HepG2 (cell line): ENCODE measurements at places on chromosomes 2 and 18.
A peak's percentile ranks its signal among the peaks of the same experiment; 100 is the strongest.

GRCh38 chr2:215651412-215651811, 215.5 kb upstream of the FN1 start:
- no peak for DNase-seq

DNA sequence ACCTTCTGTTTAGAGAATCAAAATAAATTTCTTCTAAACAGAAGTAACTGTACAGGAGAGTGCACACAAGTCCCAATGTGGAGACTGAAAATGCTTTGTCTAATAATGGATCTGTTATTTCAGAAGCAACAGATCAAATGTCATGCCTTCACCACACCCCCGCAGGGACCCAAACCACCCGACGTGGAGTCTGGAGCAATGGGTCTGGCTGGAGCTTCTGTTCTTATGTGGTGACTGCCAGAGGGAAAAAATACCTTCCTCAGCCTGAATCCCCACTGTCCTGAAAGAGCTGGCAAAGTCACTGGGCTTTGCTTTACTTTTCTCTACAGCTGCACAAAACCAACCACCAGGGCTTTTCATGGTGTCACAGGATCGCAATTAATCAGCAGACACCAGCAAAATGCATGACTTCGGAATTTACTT, 119.0 kb upstream of the ZFP36L2 start:
- no peak for DNase-seq

- DNase-seq: no peak
These were observed 80.6 kb downstream of the MTCL1 start for GRCh38 chr18:8785855-8786482.

- no peak for DNase-seq
These were observed 101.9 kb downstream of the COL3A1 start for GRCh38 chr2:189076120-189076519.

- no peak for DNase-seq
These were observed 23.6 kb downstream of the QPCT start for GRCh38 chr2:37367984-37368383.

DNA sequence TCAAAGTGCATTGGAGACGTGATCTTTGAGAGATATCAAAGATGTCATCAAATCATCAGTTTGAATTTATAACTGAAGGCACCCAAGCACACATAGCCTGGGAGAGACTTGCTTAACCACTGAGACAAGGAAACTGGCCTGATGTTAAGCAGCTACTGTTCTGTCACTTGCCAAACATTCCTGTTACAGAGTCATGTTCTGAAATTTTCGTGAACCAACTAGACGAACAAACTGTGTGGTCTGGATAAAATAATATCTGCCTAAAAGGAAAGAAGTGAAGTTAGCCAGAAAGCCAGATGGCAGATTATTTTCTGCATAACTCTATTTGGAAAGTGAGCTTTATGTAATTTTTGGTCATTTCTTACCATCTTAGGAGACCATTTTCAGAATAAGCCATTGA, 51.4 kb downstream of the SPATS2L start:
- no peak for DNase-seq

DNA sequence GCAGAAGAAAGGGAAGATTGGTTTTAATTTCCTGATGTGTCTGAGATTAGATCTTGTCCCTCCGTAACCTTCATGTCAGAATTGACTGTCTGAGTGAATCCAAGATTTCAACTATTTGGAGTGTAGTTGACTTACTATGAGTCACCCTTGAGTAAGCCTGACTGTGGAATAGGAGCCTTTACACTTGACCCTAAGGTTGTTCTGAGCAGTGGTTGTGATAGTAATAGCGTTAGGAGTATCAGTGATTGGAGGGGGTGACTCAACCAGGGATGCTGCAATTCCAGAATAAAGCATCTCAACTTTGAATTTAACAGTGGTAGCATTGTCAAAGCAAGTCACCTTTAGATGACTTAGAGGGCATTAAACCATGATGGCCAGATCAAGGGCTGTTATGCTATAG, 979.5 kb upstream of the FAM98A start:
- no peak for DNase-seq

DNA sequence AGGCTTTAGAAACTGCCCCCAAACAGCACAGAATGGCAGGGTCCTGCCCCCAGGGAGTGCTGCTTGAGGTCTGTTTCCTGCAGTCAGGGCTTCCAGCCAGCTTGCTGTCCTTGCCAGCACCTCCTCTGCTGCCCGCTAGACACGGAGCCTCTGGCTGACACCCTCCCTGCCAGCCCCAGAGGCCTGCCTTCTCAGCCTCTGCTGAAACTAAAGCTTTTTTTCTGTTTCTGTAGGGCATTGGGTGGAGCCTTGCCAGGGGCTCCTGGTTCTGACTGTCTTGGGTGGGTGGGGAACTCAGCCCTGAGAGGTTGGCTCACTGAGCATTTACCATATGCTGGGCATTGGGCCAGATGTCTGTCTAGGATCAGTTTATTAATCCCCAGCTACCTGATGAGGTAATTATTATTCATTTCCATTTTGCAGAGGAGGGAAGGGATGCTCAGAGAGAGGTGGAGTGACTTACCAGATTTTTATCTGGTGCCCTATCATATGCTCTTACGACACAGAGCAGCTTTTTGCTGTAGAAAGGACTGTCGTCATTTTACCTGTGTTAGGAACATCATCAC, 35.4 kb downstream of the INPP4A start:
- no peak for DNase-seq

GRCh38 chr2:105567996-105568494, 169.2 kb upstream of the FHL2 start:
- DNase-seq: no peak

- DNase-seq: peak; percentile 33
These were observed 278.3 kb downstream of the MYCN start for GRCh38 chr2:16218625-16219024.

- DNase-seq: no peak
These were observed 178.7 kb upstream of the FAM98A start for GRCh38 chr2:33777786-33778185.

- DNase-seq: peak; percentile 35
These were observed 62.9 kb downstream of the AFTPH start for GRCh38 chr2:64586883-64587481.

DNA sequence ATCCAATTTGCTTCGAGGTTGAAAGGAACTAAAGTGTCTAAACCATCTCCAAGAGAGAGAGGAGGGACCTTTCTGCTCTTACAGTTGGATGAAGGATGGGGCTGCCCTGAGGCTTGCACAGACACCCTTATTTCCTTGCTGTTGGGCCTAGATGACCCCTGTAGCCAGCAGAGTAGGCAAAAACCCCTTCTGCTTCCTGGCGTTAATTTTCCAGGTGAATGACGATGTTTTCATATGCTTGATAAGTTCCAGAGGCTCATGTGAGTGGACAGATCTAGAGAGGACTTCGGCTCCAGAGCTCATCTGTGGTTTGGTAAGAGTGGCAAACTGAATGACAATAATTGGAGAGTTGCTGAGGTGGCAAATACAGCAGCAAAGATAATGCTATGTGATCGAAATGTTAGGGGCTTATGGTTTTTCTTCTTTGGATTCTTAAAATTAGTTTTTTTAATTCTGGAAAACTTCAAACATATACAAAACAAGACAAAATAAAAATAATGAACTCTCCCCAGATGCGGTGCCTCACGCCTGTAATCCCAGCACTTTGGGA, 98.6 kb upstream of the MAP4K3 start:
- DNase-seq: no peak

GRCh38 chr2:238389988-238390589, 36.6 kb upstream of the ASB1 start:
- DNase-seq: no peak

DNA sequence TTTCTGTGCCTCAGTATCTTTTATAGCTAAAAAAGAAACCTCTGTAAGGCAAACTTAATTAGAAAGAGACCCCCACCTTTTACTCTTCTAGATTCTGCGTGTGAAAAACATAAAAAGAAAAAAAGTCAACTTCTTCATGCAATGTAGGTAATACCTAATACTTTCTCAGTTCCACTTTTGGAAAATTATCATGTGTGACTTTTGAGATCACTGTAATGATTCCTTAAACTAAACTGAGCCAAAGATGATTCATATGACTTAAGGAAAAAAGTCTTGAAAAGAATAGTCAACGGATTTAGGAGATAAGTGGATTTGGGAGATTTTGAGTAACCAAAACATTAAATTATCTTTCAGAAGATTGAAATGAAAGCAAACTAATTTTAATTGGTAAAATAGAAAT, 48.9 kb downstream of the PLEKHA3 start:
- no peak for DNase-seq

- peak; percentile 7 for DNase-seq
These were observed 166.2 kb downstream of the ATAD2B start for GRCh38 chr2:23760736-23761135.

DNA sequence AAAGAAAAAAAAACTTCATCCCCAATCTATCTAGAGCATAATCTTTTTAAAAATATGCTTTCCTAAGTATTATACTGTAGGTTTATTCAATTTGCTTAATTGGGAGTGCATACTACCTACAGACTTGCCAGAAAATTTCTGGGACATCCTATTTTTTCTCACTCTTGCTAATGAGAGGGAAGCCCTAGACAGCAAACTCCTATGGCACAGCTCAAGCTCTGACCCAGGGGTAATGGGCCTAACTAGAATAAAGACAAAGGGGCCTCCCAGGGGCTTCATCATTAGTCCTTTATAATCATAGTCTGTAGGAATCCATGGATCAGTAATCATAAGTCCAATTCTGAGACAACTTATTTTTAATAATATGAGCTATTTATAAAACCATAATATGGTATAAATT, 142.6 kb upstream of the ITGA4 start:
- no peak for DNase-seq

GRCh38 chr2:239822146-239822831, 202.9 kb downstream of the NDUFA10 start:
- no peak for DNase-seq

- DNase-seq: no peak
These were observed 5.4 kb upstream of the TOGARAM2 start for GRCh38 chr2:28975671-28976070.

DNA sequence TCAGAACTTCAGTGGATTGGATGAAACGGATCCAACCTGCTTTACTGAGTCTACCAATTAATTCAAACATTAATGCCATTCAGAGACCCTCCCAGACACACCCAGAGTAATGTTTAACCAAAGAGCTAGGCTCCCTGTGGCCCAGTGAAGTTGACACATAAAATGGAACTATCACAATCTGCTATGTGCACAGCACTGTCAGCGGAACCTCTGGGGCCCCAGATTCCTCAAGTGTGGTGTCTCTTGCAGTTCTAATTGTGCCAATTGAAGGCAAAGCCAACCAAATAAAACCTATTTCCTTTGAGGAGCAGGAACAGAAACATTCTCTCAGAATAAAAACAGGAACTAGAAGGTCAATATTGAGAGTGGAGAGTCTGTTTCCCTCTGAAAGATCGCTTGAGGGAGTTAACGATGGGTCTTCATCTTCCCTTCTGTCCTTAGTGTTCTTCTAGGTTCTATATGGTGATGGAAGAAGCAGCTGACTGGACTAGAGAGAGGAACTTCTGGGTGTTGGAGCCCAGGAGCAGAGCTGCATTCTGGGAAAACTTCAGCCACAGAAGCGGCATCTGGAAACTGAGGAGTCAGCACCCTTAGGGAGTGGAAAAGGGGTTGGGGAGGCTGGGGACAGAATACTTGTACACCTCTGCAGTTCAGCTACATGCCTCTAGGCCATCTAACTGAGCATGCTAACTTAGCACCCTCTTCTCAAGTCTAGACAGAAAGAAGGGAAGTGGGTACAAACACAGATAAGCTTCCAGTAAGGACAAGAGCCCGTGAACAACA, 174.4 kb upstream of the FBXO11 start:
- no peak for DNase-seq
